ENCODE measurements at places on chromosomes 1 and 21.

DNA sequence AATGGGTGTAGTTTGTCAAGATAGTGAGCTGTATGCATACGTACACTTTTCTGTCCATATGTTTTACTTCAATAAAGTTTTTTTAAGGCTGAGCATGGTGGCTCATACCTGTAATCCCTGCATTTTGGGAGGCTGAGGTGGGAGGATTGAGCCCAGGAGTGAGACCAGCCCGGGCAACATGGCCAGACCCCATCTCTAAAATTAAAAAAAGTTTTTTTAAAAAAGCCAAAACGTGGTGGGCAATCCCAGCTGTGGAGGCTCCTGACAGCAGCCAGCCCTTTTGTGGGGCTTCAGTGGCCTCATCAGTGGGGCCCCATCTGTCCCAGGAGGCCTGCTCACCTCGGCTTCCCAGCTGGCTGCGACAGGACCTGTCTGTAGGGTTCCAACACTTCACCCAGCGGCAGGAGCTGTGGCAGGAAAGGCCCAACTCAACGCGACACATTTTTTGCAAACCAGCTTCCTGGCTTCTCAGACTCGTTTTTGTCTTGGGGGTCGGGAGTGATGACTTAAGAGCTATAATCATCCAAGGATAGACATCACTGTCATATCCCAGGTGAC, 56.9 kb upstream of the LBR start:
- DNase-seq: no peak

DNA sequence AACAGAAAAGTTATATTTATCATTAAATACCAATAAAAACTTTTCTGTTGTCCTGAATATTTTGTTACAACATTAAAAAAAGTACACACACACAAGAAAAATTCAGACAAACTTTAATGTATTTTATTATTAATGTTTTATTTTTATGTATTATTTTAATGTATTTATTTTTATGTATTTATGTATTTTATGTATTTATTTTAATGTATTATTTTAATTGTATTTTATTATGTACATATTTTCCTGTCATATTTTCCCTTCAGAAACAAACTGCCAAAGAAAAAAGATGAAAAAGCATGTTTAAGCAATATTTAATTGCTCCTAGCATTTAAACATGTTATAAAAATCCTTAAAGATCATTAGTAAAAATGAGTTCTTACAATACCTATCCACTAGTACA, 222.1 kb downstream of the RERE start:
- no peak for DNase-seq

DNA sequence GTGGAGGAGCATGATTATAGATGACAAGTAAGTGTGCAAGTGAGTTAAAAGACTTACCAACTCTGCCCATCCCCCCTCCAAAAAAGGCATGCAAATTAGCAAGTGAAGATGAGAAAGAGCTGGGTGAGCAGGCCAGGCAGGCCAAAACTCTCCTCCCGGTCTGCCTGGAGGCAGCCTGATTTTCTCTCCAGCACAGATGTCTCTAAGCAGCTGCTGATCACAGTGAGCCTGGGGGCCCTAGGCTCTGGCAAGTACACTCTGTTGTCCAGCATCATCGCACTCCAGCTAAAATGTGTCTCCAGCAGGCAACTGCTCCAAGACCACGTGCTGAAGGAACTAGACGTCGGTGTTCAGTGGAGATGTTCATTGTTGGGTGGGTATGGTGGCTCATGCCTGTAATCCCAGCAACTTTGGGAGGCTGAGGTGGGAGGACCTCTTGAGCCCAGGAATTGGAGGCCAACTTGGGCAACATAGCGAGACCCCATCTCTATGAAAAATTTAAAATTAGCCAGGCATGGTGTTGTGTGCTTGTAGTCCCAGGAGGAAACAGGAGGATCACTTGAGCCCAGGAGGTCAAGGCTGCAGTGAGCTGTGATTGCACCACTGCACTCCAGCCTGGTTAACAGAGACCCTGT, 56.7 kb upstream of the PUM1 start:
- no peak for DNase-seq

- no peak for DNase-seq
These were observed 133.2 kb downstream of the PROX1 start for GRCh38 chr1:214120951-214121350.

DNA sequence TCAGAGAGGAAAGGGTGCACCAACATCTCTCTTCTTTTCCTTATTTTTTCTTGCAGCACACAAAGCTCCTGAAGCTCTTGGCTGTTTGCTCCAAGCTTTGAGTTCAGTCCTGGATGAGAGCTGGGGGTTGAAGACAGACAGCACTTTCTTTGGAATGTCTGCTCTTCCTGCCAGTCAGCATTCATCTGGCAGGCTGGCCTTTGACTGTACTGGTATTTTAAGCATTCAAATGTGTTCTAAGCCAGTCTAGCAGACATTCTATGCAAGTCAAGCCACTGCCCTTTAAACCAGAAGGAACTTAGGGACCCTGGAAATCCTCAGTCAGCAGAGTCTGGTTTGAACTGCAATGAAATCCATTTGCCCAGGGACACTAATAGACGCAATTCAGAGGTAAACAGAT, 45.0 kb downstream of the XCL1 start:
- DNase-seq: no peak

DNA sequence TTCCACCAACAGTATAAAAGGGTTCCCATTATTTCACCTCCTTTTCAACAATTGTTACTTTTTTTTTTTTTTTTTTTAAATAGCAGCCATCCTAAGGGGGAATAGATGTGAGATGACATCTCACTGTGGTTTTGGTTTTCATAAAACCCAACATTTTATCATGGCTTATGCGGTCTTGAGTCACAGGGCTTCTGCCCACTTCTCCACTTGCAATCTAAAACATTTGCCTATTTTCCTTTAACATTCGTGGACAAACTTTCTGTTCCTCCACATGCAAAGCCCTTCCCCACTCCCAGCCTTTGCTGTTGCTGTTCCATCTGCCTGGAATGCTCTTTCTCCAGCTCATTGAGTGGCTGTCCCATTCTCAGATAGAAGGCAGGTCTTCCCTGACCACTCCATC, 239.7 kb upstream of the KCNK2 start:
- DNase-seq: no peak

- no peak for DNase-seq
These were observed 248.4 kb downstream of the SIPA1L2 start for GRCh38 chr1:232381394-232382100.

DNA sequence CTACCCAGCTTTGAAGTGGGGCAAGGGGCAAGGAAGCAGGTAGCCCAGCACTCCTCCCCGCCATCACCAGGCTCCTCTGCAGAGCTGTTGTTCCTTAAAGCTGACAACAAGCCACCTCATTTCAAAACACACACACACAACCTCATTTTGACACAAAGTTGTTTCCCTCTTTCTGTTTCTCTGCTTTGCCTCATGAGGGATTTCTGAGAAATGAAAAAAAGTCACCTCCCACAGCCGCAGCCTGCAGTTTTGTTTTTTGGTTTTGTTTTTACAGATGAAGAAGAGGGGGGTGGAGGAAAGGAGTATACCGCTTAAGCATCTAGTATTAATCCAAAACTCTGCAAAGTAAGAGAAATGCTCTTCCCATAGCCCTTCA, 12.1 kb downstream of the MCL1 start:
- no peak for DNase-seq

- no peak for DNase-seq
These were observed 56.3 kb downstream of the PRPF38A start for GRCh38 chr1:52460694-52461093.

- DNase-seq: no peak
These were observed 71.8 kb upstream of the ARHGAP29 start for GRCh38 chr1:94309216-94309615.

DNA sequence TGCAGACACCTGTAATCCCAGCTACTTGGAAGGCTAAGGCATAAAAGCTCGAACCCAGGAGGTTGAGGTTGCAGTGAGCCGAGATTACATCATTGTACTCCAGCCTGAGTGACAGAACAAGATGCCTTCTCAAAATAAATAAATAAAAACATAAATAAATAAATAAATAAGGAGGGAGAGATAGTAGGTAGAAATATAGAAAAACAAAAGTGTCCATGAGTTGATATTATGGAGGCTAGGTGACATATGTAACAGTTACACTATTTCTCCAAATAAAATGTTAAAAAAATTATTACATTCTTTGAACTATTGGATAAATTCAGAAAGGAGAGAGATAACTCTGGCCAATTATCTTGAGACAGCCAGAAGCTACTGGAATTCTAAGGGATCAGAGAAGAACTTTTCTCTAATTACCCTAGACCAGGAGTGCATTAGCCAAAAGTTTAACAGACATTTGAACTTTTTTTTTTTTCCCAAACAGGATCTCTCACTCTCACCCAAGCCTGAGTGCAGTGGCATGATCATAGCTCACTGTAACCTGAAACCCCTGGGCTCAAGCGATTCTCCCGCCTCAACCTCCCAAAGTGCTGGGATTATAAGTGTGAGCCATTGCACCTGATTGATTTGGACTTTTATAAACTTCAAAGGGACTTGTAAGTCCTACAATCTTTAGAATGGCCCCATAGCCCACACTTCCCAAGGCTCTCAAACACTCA, 17.6 kb downstream of the SYNJ1 start:
- no peak for DNase-seq

DNA sequence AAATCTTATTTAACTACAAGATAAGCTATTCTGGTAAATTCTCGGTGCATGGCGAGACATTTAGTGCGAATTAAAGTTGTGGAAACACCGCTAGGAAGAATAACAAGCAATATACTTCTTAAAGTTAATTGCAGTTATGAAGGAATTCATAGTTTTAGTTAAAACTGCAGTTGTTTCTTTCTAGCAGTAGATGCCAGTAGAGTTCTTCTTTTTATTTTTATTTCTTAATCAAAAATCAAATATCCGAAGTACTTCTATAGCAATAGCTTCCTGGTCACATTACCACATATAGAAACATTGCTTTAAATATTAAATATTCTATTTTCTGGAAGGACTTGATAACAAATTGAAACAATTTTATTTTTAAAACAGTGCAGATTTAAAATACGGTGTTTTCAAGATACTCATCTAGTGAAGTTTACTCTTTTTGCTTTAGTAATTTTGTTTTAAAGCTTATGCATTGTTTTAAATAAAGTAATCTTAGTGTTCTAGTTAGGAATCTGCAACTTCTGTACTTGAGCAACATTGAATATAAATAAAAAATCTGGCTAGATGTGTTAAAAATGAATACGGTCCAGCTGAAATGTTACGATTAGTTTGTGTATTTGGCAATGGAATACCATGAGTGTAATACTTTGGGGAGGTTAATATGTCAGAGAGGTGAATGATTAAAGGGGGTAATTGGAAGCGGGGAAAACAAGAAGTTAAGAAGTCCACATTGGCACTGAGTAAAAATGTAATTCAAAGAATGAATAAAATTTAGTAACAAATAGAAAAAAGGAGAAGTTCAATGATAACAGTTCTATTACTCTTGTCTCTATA, 2.7 kb upstream of the PRKACB start:
- DNase-seq: no peak

- DNase-seq: no peak
These were observed 60.1 kb downstream of the KCNK1 start for GRCh38 chr1:233673947-233674431.

GRCh38 chr1:66351478-66351877, 182.5 kb upstream of the SGIP1 start:
- DNase-seq: no peak

GRCh38 chr1:166974647-166975345, 544 bp downstream of the ILDR2 start:
- peak; percentile 15 for DNase-seq

GRCh38 chr21:34603710-34604057, 11.2 kb downstream of the RCAN1 start:
- no peak for DNase-seq

DNA sequence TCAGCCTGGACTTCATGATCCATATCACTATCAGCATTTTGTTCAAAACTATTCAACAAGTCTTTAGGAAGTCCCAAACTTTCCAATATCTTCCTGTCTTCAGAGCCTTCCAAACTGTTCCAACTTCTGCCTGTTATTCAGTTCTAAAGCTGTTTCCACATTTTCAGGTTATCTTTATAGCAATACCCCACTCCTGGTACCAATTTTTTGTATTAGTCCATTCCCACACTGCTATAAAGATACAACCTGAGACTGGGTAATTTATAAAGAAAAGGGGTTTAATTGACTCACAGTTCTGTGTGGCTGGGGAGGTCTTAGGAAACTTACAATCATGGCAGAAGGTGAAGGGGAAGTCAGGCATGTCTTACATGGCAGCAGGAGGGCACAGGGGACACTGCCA, 18.3 kb upstream of the DNAH14 start:
- DNase-seq: no peak

Measured in stimulated activated CD8-positive, alpha-beta memory T cell treated with anti-CD3 and anti-CD28 coated beads, Interleukin-4, amount 100 ng/mL, for 24 hours (primary cell).